ENCODE measurements at places on chromosomes 12 and 14.

DNA sequence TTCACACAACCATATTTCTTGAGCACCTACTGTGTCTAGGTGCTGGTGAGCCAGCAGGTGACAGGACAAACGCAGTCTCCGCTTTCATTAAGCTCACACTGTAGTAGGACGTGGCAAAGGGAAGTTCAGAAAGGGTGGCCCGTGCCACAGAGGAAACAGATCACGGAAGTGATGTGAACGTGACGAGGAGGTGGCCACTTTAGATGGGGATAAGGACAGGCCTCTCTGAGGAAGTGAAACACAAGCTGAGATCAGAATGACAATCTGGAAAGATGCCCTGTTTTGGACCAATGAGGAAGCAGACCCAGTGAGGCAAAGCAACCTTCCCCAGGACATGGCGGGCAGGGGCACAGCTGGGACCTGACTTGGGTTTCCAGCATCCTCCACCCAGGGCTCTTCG lies 127.4 kb upstream of the PRMT8 start:
- H3K36me3 ChIP-seq, result no peaks in the 10 kb centered on the region
- no peaks in the 10 kb centered on the region for H3K4me1 ChIP-seq
- H3K27me3 ChIP-seq, result peaks cover 62% of the 10 kb centered on the region
- H3K4me3 ChIP-seq, result no peak overlapping the region
- DNase-seq, result no peak

DNA sequence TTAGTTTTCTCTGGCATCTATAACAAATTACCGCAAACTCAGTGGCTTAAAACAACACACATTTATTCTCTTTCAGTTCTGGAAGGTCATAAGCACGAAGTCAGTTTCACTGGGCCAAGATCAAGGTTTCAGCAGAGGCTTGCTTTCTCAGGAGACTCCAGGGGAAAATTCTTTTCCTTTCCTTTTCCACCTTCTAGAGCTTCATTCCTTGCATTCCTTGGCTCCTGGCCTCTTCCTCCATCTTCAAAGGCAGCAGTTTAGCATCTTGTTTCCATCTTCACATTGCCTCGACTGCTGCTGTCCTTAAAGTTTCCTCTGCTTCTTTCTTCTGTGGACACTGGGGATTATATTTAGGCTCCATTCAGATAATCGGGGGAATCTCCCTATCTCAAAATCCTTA lies 106.1 kb downstream of the PDE3A start:
- H3K4me1 ChIP-seq, result no peaks in the 10 kb centered on the region
- no peaks in the 10 kb centered on the region for H3K27me3 ChIP-seq
- no peak overlapping the region for H3K27ac ChIP-seq
- no peaks in the 10 kb centered on the region for H3K36me3 ChIP-seq
- no peak for DNase-seq
- H3K4me3 ChIP-seq, result no peak overlapping the region

- DNase-seq, result no peak
- H3K36me3 ChIP-seq, result no peaks in the 10 kb centered on the region
- H3K4me1 ChIP-seq, result 0 out of 2 replicates have a peak, but pooled peaks cover 6% of the 10 kb centered on the region
- no peaks in the 10 kb centered on the region for H3K27me3 ChIP-seq
Measured at GRCh38 chr12:114701104-114701414, 17.1 kb upstream of the TBX3 start.

DNA sequence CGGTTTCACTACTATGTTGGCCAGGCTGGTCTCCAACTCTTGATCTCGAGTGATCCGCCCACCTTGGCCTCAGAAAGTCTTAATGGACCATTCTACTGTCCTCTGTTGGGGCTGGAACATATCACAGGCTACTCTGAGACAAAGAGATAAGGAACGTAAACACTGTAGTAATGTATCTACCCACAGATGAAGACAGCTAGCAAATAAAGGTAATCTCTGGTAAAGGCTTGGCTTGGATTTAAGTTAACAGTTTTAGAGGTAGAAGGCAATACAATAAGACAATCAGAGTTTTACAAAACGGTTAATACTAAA lies 44.6 kb upstream of the ISM2 start:
- no peak overlapping the region for H3K27ac ChIP-seq
- peaks cover 9% of the 10 kb centered on the region for H3K4me1 ChIP-seq
- no peak overlapping the region for H3K4me3 ChIP-seq

DNA sequence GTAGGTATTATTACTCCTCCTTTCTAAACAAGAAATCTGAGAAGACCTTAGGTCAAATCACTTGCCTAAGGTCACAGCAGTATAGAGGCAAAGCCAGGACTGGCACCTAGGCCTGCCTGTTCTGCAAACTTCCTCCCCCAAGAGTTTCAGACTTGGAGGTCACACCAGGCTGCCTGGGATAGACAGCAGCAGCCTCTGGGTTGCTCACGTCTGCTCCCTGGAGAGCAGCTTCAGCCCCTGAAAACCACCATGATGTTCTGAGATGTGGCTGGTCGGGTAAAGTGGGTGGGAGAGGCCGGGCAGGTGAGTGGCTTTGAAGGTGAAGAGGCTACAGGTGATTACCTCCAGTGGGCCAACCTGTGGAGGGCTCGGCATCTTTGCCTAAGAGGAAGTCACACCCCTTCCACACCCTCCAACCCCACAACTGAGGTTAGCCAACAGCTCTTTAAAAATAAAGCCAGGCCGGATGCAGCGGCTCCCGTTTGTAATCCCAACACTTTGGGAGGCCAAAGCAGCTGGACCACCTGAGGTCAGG lies 37.0 kb upstream of the PNMA1 start:
- DNase-seq, result no peak
- H3K36me3 ChIP-seq, result peaks cover 3% of the 10 kb centered on the region
- H3K4me1 ChIP-seq, result peaks cover 64% of the 10 kb centered on the region
- H3K27me3 ChIP-seq, result no peaks in the 10 kb centered on the region
- no peak overlapping the region for H3K4me3 ChIP-seq
